Stimulated activated CD8-positive, alpha-beta memory T cell treated with anti-CD3 and anti-CD28 coated beads, Interleukin-12 subunit alpha, Interleukin-12 subunit beta, amount 100 ng/mL, for 4 hours (primary cell): ENCODE measurements at places on chromosomes 2 and 18.

- no peak for DNase-seq
Measured at GRCh38 chr2:154291927-154292326, 406.6 kb upstream of the KCNJ3 start.

GRCh38 chr2:60500861-60501260, 52.6 kb downstream of the BCL11A start:
- DNase-seq: no peak

DNA sequence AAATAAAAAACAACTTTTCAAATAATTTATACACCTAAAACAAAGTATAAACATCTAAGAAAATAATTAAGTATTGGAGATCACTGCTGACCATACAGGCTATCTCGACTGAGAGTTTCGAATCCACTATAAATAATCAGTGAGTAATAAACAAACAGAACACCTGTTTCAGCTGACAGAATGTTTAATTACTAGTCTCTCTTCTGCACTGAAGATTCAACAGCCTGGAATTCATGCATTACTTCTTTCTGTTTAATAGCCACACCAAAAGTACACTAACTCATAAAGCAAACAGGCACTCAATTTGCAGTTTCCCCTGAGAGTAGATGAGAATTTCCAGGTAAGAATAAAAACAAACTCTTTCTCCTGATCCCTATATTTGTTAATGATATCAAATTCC, 138.5 kb downstream of the RBMS1 start:
- no peak for DNase-seq

DNA sequence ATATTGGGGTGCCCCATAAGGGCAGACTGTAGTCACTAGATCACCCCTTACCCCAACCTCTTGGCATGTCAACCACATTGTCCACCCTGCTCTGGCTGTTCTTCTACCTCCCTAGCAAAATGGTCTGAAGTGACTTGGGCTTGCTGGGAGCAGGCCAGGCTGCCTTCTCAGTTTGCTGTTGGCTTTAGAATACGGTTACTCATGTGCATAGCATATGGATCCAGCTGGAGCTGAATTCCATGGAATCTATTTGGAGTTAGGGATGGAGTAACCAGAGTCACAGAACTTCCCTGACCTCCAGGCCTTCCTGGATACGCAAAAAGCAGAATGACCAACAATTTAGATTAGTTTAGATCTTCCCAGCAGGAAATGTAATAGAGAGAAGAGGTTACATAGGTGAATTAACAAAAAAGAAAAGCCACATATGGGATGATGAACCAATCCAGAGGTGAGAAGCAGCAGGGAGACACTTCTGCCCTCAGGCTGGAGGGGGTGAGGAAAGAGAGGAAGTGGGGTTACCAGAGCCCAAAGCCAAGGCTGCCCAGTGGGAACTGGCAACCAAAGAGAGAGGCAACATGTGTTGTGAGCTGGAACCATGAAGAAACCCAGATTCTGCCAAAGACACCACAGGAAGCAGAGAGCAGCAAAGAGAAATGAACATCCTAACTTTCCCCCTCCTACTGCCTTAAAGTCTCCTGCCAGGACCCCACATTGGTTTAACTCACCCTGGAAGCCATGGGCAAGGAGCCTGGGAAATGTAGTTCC, 26.1 kb downstream of the PKDCC start:
- DNase-seq: no peak

DNA sequence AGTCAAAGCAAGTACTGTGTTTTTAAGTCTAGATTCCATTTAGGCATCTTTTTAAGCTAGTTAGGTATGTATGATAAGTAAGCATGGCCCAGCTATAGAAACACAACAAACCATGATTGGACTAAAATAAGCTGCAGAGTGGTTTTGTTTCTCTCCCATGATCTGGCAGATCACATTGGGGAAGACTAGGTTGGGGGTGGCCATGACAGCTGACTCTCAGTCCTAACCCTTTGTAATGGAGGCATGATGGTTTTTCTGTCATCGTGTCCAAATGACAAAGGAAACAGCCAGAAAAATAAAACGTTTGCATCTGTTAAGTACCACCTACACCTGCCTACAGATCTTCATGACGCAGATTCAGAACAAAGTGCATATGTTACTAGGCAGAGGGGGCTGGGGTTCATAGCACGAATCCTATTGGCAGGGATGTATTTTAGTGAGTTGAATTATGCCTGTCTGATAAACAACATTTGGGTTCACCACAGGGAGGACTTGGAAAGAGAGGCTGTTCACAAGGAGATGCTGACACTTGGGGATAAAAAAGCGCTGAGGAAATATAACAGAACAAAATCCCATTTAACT, 33.8 kb upstream of the GALNT5 start:
- no peak for DNase-seq

DNA sequence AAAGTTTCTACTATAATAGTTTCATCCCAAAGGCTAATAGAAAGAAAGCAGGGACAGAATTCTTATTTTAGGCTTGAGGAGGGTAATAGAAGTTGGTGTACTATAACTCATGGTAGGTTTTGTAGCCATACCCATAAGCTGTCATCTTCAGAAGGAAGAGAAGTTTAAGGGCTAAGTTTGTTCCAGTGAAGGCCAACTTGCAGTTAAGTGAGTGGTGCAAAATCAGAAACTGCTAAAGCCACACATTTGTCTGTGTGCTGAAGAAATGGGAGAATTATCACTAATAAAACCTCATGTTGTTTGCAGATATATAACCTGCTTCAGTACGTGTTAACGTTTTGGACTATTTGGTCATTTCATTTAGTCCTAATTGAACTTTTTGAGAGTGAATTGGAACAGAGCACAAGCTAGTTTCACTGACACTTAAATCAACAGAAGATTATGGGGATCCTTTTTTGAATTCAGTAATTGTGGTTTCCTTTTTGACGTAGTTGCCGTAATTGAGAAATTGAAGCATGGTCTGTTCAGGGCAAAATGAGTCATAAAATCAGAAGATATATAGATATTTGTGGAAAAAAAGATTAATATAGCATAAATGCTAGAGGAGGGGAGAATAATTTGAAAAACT, 69.1 kb downstream of the PHLPP1 start:
- no peak for DNase-seq

DNA sequence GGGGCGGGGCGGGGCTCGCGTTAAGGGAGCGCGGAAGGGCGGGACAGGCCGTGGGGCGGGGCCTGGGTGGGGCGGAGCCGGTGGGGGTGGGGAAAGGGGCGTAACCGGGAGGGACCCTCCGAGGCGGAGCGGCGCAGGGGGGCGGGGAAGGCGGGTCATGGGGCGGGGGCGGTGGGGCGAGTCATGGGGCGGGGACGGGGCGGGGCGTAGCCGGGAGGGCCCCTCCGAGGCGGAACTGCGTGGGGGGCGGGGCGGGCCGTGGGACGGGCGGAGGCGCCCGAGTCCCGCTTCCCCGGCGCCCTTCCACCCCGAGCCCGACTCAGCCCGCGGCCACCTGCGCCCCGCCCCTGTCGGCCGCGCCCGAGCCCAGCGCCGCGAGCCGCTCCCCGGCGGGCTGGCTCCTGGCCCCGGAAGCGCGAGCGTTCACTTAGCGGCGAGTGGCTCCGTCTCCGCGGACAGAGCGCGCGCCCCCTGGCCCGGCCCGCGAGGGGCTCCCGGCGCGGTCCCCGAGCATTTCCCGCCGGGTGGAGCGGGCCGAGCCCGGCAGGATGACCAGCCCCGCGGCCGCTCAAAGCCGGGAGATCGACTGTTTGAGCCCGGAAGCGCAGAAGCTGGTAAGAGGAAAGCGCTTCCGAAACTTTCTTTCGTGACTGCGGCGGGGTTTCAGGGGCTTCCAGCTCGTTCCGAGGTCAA, 64.7 kb downstream of the LRRFIP1 start:
- DNase-seq: peak; percentile 91

DNA sequence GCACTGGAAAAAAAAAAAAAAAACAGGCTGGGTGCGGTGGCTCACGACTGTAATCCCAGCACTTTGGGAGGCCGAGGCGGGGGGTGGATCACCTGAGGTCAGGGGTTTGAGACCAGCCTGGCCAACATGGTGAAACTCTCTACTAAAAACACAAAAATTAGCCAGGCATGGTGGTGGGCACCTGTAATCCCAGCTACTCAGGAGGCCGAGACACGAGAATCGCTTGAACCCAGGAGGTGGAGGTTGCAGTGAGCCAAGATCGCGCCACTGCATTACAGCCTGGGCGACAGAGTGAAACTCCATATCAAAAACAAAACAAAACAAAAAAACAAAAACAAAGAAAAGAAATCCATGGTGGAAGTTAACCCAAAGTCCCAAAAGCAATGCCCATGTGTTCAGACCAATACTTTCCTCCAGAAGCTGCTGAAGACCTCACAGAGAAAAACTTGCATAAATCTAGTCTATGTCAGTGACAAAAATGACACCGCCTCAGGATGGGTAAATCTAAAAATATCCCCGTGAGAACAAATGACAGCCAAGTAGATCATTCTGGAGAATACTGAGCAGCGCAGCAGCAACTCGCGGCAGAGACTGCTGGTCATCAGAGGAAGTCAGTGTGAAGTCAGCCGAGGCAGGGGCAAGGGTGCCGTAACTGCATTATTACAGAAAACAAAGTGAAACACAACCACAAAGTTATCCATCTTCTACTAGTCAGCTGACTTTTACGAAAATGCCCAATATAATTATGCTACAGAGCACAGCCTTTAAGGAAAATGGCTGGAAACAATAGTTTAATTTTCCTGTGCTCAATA, 41.0 kb downstream of the LPIN2 start:
- DNase-seq: peak; percentile 53

DNA sequence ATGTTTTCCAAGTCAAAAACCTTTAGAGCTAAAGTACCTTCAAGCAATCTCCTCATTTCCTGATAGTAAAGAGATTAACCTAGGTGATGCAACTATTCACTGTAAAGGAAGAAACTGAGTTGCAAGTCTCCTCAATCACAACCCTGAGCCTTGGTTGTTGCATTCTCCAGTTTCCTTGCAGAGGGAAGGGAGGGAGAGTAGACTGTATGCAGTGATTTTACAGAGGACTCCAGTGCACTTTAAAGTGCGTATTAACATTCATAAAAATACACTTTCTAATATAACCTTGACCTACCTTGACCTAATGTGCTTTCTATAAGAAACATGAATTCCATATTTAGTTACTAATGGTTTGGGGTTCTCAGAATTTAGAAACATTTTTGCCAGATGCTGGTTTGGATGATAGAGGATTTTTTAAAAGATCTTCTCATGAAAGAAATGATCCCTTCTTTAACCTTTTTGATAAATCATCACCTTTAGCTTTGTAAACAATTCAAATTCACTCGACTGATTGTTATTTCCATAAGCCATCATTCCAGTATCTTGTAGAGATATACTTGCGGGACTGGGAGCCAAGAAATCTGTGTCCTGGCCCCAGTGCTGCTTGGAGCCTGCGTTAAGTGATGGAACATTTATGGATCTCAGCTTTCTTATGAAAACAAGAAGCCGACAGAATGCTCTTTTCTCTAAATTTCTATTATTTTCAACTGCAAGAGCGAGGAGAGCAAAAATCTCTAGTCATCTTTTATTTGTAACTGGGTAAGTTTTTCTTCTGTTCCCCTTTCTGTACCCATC, 228.3 kb downstream of the ZNF521 start:
- no peak for DNase-seq

DNA sequence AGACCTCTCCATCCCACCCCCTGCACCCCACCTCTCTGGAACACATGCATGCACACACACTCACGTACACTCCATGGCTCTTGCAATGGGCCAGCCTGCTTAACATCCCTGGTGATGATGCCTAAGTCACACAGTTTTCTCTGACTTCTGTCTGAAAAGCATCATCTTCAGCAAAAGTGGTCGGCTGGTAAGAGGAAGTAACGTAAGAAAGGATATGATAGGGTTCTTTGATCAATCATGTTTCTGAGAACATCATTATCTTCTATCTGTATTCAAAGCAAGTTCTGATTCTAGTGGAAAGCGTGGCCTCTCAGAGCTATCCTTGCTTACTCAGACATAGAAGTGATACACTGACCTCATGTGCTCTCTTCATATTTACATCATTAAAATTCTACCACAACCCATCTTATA, 11.4 kb upstream of the NDUFV2 start:
- no peak for DNase-seq

DNA sequence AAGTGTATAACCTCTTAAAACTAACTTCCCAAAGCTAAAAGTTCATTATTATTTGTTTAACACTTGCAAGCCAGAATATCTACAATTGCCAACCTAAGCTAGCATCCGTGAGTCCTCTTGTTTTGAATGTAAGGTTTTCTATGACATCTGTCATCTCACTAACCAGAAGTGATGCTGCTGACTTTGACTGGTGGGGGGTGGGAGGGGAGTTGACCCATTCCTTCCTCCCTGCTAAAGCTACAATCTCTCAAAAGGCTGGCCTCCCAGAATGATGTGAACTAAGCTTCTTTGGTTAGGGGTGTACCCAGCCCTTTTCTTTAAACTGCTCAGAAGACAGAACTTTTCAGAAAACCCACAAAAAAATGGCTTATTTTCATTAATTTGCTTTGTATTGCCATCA, 280.6 kb downstream of the ZEB2 start:
- DNase-seq: no peak

- DNase-seq: no peak
Measured at GRCh38 chr2:29273685-29274611, 158.7 kb downstream of the CLIP4 start.

DNA sequence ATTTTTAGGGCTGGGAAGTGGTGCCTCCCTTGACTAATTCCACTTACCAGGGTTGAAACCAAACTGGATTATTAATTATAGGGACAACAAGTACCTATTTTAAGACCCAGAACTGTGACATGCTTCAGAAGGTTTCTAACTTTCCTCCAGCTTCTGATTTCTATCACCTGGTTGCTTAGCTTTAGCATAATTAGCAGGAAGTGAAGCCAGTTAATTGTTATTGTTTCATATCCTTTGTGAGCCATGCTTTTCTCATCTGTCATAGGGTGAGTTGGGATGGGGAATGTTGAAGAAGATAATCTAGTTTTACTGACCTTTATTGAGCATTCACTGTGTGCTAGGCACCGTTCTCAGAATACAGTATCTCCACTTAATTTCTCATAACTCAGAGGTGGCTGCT, 3.2 kb downstream of the YPEL5 start:
- DNase-seq: no peak

- no peak for DNase-seq
Measured at GRCh38 chr2:236887953-236888793, 197.5 kb upstream of the COPS8 start.

DNA sequence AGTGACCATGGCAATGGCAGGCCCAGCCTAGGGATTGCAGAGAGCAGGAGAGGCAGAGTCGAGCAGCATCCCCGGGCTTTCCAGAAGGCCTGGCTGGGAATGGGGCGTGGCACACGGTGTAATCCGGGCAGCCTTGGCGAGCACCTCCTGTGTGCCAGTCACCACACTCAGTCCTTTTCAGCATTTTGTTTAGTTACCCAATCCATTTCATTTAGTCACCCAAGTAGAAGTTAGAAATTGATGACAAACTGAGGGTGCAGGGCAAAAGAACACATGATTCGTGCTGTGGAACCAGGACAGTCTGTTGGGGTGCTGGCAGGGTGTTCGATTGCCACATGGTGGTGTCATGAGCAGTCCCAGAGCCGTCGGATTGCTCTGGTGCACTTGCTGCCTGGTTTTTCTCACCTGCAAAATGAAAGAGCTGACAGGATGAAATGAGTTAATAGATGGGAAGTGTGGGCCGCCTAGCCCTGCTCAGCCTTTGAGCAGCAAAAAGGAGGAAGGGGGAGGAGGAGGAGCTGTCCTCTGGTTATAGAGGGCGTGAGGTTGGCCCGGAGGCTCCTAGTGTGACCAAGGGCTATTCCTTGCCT, 299.4 kb downstream of the AGAP1 start:
- no peak for DNase-seq

- DNase-seq: no peak
Measured at GRCh38 chr2:29192526-29192925, 77.3 kb downstream of the CLIP4 start.
